ENCODE measurements at places on chromosomes 6 and 20.
A peak's percentile ranks its signal among the peaks of the same experiment; 100 is the strongest.

DNA sequence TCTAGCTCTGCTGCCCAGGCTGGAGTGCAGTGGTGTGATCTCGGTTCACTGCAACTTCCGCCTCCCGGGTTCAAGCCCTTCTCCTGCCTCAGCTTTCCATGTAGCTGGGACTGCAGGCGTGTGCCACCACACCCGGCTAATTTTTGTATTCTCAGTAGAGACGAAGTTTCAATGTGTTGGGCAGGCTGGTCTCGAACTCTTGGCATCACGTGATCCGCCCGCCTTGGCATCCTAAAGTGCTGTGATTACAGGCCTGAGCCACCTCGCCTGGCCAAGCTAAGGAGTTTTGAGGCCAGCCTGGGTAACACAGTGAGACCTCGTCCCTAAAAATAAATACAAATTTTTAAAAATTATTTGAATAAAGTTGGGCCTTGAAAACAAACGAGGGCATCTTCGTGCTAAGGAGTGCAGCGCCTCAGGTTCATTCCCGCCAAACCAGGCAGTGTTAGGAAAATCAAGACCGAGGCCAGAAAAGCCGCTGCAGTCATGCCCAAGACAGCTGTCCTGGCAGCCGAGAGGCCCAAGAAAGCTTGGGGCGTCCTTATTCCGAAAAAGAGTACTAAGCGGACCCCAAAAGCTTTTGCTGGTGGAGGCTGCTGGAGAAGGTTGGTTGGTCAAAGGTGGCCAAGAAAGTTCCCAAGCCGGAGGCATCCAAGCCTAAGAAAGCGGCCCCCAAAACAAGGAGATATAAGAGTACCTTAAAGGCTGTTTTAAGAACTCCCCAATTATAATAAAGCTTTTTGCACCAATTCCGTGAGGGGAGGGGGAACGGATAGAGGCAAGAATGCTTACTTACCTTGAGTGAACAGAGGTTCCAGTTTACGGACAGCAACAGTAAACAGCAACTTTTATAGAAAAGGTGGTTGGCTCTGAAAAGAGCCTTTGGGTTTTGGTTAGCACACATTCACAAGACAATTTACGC lies 109.0 kb downstream of the HFE start:
- DNase-seq, result peak; percentile 57

GRCh38 chr6:34484899-34485298 lies 19.0 kb downstream of the PACSIN1 start:
- peak; percentile 65 for DNase-seq

DNA sequence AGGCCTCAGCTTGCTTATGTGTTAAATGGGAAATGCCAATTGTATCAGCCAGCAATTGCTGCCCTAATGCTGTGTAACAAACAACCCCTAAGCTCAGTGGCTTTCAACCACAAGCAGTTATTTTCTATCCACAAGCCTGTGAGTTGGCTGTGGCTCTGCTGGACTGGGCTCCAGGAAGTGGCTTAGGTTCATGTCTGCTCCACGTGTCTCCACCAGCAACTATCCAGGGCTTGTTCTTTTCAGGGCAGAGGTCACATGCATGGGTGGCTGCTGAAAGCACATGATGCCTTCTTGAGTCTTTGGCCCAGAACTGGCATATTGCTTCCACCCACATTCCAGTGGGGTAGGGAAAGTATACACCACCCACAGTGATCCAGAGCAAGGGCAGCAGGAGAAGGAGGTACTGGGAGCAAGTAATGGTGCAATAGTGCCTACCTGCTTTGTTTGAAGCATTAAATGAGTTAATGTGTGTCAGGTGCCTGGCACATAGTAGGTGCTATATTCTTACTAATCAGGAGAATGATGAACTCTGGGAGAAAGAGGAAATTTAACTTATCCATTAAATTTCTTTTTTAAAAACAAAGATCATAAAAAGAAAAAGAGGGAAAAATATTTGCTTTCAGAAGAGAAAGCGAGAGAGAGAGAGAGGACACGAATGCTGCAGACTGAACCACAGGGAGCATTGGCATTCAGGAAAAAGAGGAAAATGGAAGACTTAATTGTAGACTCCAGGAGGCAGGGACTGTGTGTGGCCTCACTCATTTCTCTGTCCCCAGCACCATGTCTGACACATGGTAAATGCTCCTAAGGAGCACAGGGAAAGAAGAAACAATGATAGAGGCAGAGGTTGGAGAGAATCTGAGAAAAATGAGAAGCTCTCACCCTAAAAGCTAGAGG lies 25.2 kb upstream of the RNF24 start:
- no peak for DNase-seq

DNA sequence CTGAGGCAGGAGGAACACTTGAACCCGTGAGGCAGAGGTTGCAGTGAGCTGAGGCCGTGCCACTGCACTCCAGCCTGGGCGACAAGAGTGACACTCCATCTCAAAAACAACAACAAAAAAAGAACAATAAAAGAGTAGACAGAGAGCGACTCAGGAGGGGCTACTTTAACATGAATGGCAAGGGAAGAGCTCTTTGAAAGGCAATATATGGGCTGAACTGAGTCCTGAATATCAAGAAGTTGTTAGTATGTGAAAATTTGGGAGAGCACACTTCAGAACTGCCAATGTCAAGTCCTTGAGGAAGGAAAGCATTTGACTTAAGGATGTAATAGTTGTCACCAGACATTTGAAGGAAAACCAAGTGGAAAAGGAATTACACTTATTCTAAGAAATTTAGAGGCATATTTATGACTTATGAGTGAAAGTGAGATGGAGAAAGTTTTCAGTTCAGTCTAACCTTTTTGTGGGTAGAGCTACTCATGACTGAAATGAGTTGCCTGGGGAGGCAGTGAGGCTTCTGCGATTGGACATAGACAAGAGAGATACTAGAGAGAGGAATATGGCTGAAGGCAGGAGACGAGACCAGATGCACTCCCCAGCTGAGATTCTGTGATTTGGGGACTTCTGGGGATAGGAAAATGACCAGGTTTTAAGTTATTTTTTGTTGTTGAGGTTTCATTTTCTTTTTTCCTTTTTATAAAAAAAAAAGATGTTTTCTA lies 48.6 kb upstream of the SLC16A10 start:
- peak; percentile 10 for DNase-seq

- DNase-seq, result no peak
Measured at GRCh38 chr6:44051515-44051914, 75.7 kb downstream of the MRPL14 start.

DNA sequence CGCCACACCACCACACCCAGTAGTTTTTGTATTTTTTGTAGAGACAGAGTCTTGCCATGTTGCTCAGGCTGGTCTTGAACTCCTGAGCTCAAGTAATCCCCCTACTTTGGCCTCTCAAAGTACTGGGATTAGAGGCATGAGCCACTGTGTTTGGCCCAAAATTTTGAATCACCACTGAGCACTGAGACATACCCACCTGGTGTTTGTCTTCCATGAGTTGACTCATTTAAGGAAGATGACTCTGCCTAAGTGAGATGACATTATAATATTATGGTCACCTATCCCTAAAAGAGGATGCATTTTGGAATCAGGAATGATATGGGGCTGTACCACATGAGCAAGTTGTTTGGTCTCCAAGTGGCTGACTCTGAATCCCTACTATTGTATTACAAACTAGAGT lies 54.6 kb upstream of the RNF217 start:
- DNase-seq, result no peak
